ENCODE measurements at places on chromosomes 1 and 21.

- no peak for DNase-seq
Measured at GRCh38 chr1:77421504-77422233, 139.8 kb downstream of the AK5 start.

GRCh38 chr1:18852501-18852900 lies 7.0 kb downstream of the TAS1R2 start:
- no peak for DNase-seq

GRCh38 chr1:91381844-91382243 lies 22.8 kb downstream of the HFM1 start:
- DNase-seq: no peak

GRCh38 chr1:169844941-169845608 lies 48.6 kb downstream of the SCYL3 start:
- no peak for DNase-seq

All from thymus (tissue), 14 donors.